ENCODE measurements at places on chromosomes 5 and 9. TPM values are rescaled to one million over a fixed set of nuclear protein-coding genes. Genes with fewer than 3 reads are reported as not detected.

BRINP1 gene
- total RNA-seq, result not detected

PCDHGC5 gene
- not detected for total RNA-seq

- peak overlapping the region; percentile 90 for H3K4me3 ChIP-seq
- peaks cover 100% of the 10 kb centered on the region for H3K4me1 ChIP-seq
- H3K27me3 ChIP-seq, result no peaks in the 10 kb centered on the region
- H3K27ac ChIP-seq, result peak overlapping the region; percentile 94
- DNase-seq, result peak; percentile 86
- H3K36me3 ChIP-seq, result peaks cover 1% of the 10 kb centered on the region
Measured at GRCh38 chr9:127970401-127971313, 10.1 kb downstream of the EEIG1 start.

- H3K27me3 ChIP-seq, result no peaks in the 10 kb centered on the region
- no peak overlapping the region for H3K27ac ChIP-seq
- H3K36me3 ChIP-seq, result no peaks in the 10 kb centered on the region
- H3K4me3 ChIP-seq, result no peak overlapping the region
- no peaks in the 10 kb centered on the region for H3K4me1 ChIP-seq
Measured at GRCh38 chr5:56550227-56550626, 265.1 kb upstream of the MAP3K1 start.

- H3K4me3 ChIP-seq, result no peak overlapping the region
- no peaks in the 10 kb centered on the region for H3K4me1 ChIP-seq
- H3K27me3 ChIP-seq, result no peaks in the 10 kb centered on the region
- no peak for DNase-seq
Measured at GRCh38 chr5:17329571-17329970, 112.1 kb downstream of the BASP1 start.

GRCh38 chr9:91012933-91013841 is 211.6 kb downstream of the SYK start:
- peak overlapping the region; percentile 2 for H3K27ac ChIP-seq
- peaks cover 12% of the 10 kb centered on the region for H3K4me1 ChIP-seq
- DNase-seq, result peak; percentile 7
- H3K27me3 ChIP-seq, result peaks cover 36% of the 10 kb centered on the region
- H3K4me3 ChIP-seq, result no peak overlapping the region

GRCh38 chr9:101530076-101530711 is 3.5 kb upstream of the RNF20 start:
- H3K27ac ChIP-seq, result no peak overlapping the region
- no peak overlapping the region for H3K4me3 ChIP-seq
